ENCODE measurements at places on chromosomes 3 and 15. TPM values are rescaled to one million over a fixed set of nuclear protein-coding genes. Genes with fewer than 3 reads are reported as not detected.

The MEGF11 gene
- 0.20 TPM for total RNA-seq

The LRTM1 gene
- not detected for total RNA-seq

The LRCH3 gene
- total RNA-seq = 65.2 TPM

The IL17RD gene
- total RNA-seq = 0.10 TPM

The CTXN2 gene
- not detected for total RNA-seq

The CPN2 gene
- not detected for total RNA-seq

The SHC4 gene
- total RNA-seq = 0.18 TPM

The FEZF2 gene
- total RNA-seq = not detected

The PIGB gene
- total RNA-seq = 20.1 TPM

The ECE2 gene
- total RNA-seq = not detected

GRCh38 chr3:152438181-152438580, 169.5 kb downstream of the MBNL1 start:
- peaks cover 23% of the 10 kb centered on the region for H3K4me1 ChIP-seq
- peaks cover 34% of the 10 kb centered on the region for H3K36me3 ChIP-seq
- no peak overlapping the region for H3K27ac ChIP-seq
- no peak for DNase-seq

GRCh38 chr15:40325188-40325587, 1.7 kb downstream of the INAFM2 start:
- H3K27me3 ChIP-seq = no peaks in the 10 kb centered on the region
- peaks cover 32% of the 10 kb centered on the region for H3K4me1 ChIP-seq
- H3K27ac ChIP-seq = no peak overlapping the region
- no peak for DNase-seq
- H3K36me3 ChIP-seq = no peaks in the 10 kb centered on the region

DNA sequence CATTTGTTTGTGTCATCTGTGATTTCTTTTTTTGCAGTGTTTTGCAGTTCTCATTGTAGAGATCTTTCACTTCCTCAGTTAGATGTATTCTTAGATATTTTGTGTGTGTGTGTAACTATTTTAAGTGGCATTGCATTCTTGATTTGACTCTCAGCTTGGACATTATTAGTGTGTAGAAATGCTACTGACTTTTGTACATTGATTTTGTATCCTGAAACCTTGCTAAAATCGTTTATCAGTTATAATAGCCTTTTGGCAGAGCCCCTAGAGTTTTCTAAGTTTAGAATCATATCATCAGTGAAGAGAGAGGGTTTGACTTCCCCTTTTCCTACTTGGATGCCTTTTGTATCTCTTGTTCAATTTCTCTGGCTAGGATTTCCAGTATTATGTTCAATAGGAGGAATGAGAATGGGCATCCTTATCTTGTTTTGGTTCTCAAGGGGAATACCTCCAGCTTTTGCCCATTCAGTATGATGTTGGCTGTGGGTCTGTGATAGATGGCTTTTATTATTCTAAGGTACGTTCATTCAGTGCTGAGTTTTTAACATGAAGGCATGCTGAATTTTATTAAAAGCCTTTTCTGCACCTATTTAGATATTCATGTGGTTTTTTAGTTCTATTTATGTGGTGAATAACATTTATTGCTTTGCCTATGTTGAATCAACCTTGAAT, 211.7 kb downstream of the MBNL1 start:
- DNase-seq = no peak
- H3K4me1 ChIP-seq = no peaks in the 10 kb centered on the region
- no peak overlapping the region for H3K4me3 ChIP-seq
- no peaks in the 10 kb centered on the region for H3K36me3 ChIP-seq
- H3K27ac ChIP-seq = no peak overlapping the region
- H3K27me3 ChIP-seq = peaks cover 4% of the 10 kb centered on the region

DNA sequence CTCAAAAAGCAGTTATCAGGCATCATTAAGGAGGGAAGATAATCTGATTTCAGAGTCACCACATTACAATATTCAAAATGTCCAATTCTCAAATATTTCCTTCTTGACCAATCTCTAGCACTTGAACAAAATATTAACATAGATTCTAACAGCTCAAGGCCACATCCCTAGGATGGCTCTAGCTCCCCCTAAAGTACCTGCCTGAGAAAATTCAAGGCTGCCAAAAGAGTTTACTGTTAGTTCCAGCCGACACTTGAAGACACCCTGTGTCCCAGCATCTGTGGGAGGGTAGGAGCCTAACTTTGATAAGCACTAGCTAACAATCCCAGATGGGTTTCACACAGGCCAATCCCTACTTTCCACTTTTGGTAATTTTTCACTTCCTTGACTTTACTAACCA, 10.4 kb downstream of the NSMCE3 start:
- H3K36me3 ChIP-seq = no peaks in the 10 kb centered on the region
- H3K27me3 ChIP-seq = no peaks in the 10 kb centered on the region
- no peaks in the 10 kb centered on the region for H3K4me1 ChIP-seq
- DNase-seq = no peak
- H3K27ac ChIP-seq = no peak overlapping the region

- no peaks in the 10 kb centered on the region for H3K36me3 ChIP-seq
Observed at GRCh38 chr3:89303701-89304100, 196.3 kb downstream of the EPHA3 start.

- no peak for DNase-seq
- peaks cover 27% of the 10 kb centered on the region for H3K4me1 ChIP-seq
- H3K36me3 ChIP-seq = no peaks in the 10 kb centered on the region
Observed at GRCh38 chr15:38609097-38609738, 44.6 kb upstream of the RASGRP1 start.

DNA sequence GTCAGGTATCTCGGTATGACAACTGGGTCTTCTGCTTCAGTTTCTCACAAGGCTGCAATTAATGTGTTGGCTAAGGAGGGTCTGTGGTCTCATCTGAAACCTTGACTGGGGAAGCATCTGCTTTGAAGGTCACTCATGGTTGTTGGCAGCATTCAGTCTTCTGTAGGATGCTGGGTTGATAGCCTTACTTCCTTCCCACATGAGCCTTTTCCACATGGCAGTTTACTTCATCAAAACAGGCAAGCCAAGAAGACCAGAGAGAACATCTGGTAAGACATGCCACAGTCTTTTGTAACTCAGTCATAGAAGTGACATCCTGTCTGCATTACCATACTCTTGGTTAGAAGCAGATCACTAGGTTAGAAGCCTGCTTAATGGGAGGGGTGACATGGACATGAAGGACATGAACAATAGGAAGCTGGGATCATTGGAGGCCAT, 49.5 kb downstream of the CMC1 start:
- no peak overlapping the region for H3K4me3 ChIP-seq
- H3K4me1 ChIP-seq = no peaks in the 10 kb centered on the region
- H3K27ac ChIP-seq = no peak overlapping the region

DNA sequence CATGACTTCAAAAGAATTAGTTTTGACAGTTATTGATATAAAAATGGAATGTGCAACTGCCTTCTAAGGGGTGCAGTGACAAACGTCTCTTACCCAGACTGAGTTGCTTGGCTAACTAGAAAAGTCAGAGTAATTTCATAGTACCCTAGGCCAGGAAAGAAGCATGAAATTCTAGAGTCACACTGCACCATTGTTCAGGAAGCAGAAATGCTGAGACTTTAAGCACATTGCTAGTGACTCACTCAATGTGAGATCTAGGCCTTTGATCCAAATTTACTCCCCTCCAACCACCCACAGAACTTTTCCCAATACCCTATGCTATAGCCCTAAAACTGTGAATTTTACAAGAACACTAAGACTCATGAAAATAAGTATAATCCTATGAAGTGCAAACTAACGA, 110.8 kb downstream of the DUT start:
- no peak overlapping the region for H3K27ac ChIP-seq
- no peaks in the 10 kb centered on the region for H3K27me3 ChIP-seq
- H3K36me3 ChIP-seq = no peaks in the 10 kb centered on the region
- H3K4me3 ChIP-seq = no peak overlapping the region
- no peak for DNase-seq

GRCh38 chr3:113507501-113508067, 7.4 kb downstream of the SPICE1 start:
- no peaks in the 10 kb centered on the region for H3K36me3 ChIP-seq
- no peak for DNase-seq
- no peak overlapping the region for H3K27ac ChIP-seq
- H3K4me3 ChIP-seq = no peak overlapping the region

DNA sequence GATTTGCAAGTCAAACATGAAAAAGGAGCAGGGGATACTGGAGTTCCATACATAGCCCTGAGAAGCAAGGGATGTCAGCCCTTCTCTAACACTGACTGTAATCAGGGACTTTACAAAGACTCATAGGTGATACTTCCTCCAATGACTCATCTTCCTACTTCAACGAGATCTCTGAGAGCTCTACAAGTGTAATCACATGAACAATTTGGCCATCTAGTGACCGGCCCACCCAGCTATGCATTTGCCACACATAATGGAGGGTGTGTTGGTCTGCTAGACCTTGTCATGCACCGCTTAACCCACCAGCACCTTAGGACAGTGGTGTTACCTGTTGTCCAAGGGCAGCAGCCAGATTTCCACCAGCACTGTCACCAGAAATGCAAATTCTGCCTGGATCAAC, 75.3 kb downstream of the NCEH1 start:
- DNase-seq = no peak
- no peaks in the 10 kb centered on the region for H3K4me1 ChIP-seq
- no peak overlapping the region for H3K27ac ChIP-seq
